Activated T-helper 17 cell treated with anti-CD3 and anti-CD28 coated beads, Interleukin-2, amount 50 U/mL, for 72 hours (primary cell): ENCODE measurements at places on chromosomes 6 and 20. TPM values are rescaled to one million over a fixed set of nuclear protein-coding genes. Genes with fewer than 3 reads are reported as not detected.

The VSTM2L gene
- total RNA-seq, result not detected

The NPBWR2 gene
- not detected for total RNA-seq

- ATAC-seq, result peak; percentile 77
Observed at GRCh38 chr6:137798846-137799245, 68.2 kb upstream of the TNFAIP3 start.

- ATAC-seq, result peak; percentile 5
Observed at GRCh38 chr20:51525241-51526105, 17.0 kb downstream of the NFATC2 start.
